ENCODE measurements at places on chromosomes 7 and 10.

DNA sequence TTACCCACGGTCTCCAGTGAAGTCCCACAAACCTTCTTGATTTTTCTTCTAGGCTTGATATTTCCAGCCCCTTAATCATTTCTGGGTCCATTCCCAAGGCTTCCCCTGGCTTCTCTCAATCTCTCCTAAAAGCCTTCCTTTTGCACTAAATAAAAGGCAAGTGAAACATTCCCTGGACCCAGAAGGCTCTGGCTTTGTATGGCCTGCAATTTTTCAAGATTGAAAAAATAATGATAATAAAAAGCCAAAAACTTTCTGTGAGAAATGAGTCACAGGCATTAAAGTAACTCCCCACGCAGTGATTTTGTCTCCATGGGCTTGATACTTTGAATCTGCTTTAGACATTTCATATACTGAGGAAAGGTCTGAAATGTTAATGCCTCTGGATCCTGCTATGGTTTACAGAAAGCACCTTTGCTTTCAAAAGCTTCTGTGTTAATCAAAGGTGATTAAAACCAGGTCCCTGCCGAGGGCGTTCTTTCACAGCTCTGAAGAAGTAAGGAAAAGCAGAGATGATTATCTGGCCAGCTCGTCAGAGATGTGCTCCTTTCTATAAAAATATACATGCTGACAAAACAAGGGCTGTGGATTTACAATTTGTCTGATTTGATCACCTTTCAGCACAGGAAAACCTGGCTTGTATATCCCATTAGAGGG, 118.9 kb upstream of the TMEM72 start:
- no peak for DNase-seq

GRCh38 chr10:18456984-18457383, 194.4 kb downstream of the NSUN6 start:
- DNase-seq: peak; percentile 79

- no peak for DNase-seq
Observed at GRCh38 chr7:51138123-51139085, 178.2 kb downstream of the COBL start.

- no peak for DNase-seq
Observed at GRCh38 chr7:128801667-128802418, 10.1 kb downstream of the CCDC136 start.

DNA sequence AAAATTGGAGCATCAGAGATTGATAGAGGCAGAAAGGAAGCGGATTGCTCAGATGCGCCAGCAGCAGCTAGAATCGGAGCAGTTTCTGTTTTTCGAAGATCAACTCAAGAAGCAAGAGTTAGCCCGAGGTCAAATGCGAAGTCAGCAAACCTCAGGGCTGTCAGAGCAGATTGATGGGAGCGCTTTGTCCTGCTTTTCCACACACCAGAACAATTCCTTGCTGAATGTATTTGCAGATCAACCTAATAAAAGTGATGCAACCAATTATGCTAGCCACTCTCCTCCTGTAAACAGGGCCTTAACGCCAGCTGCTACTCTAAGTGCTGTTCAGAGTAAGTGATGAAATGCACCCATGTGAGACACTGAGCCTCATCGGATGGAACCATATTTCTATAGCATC, 33.1 kb downstream of the STAMBPL1 start:
- no peak for DNase-seq

GRCh38 chr10:30637881-30638467, 8.4 kb upstream of the LYZL2 start:
- DNase-seq: no peak

GRCh38 chr10:9160275-9160674, 1105.8 kb downstream of the GATA3 start:
- DNase-seq: no peak

DNA sequence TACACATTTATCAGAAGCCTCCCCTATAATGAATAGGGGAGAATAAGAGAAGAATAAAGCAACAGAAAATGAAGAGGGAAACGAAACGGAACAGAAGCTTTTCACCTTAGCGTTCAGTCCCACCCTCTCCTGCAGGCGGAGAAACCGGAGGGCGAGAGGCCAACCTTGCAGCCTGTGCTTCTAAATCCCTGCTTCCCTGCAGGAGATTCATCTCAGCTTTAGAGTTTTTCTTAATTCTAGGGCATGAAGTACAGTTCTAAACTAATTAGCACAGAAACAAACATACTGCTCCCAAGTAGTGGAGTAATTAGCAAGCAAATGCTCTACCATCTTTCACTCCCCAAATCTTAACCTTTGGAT, 107.2 kb downstream of the CUBN start:
- DNase-seq: no peak

DNA sequence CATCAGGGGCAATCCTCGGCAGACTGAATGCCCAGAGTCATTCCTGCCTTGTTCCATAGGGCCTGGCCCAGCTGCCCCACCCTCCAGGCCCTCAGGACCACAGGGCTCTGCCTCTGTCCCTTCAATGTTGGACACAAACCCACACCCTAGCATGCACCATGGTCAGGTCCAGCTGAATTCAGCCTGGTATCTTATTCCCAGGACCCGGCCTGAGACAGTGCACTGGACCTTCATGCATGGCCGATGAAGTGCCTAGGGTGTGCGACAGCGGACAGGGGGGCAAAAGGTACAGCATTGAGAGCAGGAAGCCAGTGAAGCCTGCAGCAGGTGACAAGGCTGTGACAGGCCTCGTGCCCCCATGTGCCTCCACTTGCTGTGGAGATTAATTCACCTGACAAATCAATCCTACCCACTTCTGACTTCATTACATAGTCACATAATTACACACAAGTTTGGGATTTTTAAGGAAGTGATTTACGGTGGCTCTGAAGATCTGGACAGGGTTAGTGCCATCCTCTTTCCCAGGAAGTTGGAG, 261.9 kb downstream of the GRID1 start:
- no peak for DNase-seq

- no peak for DNase-seq
Observed at GRCh38 chr10:78964952-78965633, 103.7 kb upstream of the ZMIZ1 start.

GRCh38 chr7:129958643-129959470, 6.1 kb upstream of the UBE2H start:
- no peak for DNase-seq

GRCh38 chr7:35991511-35992232, 161.4 kb upstream of the EEPD1 start:
- DNase-seq: no peak

- no peak for DNase-seq
Observed at GRCh38 chr7:134919240-134919641, 67.1 kb upstream of the AGBL3 start.

DNA sequence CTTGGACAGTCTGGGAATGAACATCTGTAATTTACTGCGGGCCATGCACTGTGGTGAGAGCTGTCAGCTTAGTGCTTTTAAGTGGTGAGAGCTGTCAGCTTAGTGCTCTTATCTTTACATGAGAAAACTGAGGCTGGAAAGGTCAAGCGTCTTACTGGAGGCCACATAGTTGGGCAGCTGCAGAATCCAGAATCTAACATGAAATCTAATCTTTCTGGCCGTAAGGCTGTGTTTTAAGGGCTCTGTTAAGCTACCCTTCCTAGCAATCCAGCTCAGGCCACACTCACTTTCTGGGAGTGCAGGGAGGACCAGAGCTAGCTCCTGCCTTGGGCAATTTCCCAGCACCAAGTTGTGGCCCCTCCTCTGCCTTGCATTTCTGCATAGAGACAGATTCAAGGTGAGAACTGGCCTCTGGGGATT, 70.2 kb downstream of the SORCS3 start:
- DNase-seq: no peak

GRCh38 chr7:121026159-121026558, 37.6 kb downstream of the CPED1 start:
- no peak for DNase-seq

GRCh38 chr7:95904099-95904498, 131.7 kb downstream of the DYNC1I1 start:
- DNase-seq: no peak

DNA sequence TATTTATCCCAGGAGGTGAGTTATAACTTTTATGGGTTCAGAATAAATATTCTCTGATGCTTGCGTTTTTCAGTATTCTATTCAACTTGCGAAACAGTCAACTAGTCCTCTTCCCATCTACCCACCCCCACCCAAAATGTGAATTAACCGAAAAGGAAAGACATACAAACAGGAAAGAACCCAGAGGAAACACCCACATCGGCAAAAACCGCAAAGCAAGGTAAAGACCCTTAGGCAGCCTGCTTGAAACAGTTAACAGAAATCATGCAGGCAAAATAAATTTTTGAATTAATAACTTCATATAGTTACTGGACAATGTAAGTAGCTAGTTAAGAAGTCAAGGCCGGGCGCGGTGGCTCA, 5.4 kb downstream of the ZC3HAV1 start:
- DNase-seq: no peak

DNA sequence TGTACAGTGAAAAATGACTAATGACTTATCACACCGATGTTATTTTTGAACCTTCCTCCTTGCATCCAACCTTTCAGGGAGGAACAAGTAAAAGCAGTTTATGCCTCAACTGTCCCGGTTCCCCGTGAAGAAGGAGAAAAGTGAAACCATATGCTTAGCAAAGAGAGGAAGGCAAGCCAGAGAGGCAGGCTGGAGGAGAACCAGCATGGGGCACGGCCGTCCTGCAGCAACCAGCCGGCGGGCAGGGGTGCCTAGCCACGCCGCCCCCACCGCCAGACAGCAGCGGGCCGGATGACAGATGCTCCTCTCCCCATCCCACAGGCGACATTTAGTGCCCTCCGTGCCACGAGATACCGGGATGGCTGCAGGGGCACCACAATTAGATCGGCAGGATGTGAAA, 421.4 kb upstream of the MGMT start:
- no peak for DNase-seq

DNA sequence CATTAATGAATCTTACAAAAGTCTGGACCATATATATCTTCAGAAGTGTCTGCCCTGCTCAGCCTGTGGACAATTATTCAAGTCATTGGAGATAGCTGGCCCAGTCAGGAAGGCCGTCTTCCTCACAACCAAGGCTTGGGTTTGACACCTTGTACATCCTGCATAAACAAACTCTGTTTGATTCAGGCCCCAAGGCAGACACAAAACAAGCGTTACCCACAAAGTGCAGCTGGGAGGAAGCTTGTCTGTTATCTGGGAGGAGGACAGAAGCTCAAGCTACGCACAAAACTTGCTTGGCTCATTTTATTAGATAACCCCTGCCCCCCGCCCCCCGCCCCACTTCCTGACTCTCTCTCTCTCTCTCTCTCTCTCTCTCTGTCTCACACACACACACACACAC, 166.9 kb upstream of the WDR11 start:
- DNase-seq: peak; percentile 9

- DNase-seq: no peak
Observed at GRCh38 chr10:102785818-102786217, 42.1 kb downstream of the WBP1L start.

- DNase-seq: no peak
Observed at GRCh38 chr10:11746883-11747539, 4.8 kb downstream of the ECHDC3 start.

DNA sequence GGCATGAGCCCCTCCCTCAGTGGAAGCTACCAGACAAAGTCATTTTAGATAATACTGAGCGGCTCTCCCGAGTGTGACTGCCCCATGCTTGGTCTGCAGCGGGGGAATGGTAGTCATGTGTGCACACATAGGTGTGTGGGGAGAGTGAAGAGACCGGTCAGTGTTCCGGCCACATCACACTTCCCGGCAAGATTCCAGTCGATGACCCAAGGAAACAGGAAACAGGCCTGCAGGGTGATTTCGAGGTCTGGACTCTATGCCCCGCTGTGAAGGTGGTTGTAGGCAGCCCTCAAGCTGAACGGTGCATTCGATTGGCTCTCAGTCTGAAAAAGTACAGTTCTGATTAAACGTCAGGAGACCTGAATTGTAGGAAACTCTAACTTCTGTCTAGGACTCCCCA, 73.2 kb downstream of the SYPL1 start:
- no peak for DNase-seq

DNA sequence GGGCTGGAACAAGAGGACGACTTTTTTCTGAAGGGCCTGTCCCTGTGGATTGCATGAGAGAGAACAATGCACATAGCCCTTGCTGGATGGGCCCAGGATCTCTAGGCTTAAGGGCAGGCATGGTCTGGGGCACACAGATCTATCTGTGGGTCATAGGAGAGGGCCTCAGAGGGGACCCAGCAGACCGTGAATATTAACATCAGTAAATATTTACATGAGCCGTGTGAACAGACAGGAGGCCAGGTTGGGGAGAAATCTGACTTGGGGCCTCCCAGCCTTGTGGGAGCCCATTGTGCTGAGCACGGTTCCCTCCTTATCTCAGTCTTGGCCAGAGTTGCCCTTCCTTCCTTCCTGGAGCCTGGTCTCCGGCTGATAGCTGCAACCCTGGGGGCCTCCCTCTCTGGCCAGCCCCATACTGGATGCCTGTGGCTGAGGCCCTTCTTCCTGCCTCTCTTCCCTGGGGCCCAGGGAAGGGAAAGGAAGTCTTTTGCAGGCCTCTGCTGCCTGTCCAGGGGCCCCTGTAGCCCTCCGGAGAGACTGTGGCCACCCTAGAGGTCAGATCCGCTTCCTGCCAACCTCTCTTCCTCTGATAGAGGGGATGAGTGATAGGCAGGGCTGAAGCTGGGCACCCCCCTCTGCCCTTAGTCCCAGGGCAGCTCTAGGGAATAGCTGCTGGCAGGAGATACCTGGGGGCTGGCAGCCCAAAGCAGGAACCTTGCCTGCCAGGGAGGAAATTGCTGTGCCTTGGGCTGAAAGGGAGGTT, 44.5 kb upstream of the TRIM8 start:
- no peak for DNase-seq

- DNase-seq: no peak
Observed at GRCh38 chr7:85475071-85475470, 288.2 kb upstream of the SEMA3D start.

DNA sequence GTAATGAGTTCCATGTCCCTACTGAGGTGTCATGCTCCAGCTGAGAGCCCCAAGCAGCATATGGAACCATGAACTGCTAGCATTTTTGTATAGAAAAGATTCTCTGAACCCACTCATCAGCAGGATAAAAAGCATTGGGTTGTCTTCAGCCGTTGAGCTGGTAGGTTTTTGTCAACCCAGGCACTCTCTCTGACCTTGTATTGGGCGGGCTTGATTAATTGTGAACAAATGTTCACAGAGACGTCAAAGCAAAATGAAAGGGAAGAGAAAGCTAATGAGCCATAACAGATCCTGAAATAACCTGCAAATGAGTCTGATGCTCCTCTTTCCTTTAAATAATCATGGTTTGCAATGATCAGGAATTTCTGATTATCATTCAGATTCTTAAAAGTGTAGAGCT, 924.7 kb upstream of the CELF2 start:
- DNase-seq: no peak

GRCh38 chr7:664402-664775, 62.1 kb upstream of the DNAAF5 start:
- DNase-seq: no peak
